ELR (cell line): ENCODE measurements at places on chromosomes 6 and 20.

DNA sequence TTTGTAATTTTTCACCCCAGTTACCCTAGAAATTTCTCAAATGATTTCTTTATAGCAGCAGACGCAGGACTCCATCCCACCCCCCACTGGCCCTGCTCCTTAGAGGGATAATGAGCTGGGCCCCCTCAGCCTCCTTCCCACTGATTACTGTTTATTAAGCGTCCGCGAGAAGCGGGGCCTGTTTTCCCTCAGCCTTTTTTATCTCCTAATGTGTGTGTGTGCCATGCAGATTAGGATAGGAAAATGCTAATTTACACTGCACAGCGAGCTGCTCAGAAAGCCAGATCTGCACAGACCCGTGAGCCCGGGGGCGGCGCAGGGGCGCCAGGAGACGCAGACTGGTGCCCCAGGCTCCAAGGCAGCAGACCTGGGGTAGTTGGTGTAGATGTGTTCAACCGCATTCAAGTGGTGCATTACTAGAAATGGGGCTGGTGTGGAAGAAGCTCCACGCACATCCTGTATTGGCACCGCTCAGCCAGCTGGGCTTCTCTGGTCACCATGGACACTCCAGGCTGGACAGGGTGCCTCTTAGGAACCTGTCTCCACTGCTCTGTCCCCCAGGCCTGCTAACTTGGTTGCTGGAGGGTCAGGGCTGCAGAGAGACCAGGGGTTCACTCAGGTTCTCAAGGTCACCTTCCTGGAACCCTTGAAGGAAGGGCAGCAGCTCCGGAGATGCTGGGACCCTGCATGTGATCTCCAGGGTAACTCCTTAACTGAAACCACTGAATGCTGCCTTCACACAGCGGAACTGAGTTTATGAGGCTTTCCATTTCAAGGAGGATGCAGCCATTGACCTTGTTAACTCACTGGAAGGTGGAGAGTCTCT lies 256.3 kb downstream of the ERMARD start:
- DNase-seq = no peak

GRCh38 chr6:45200510-45200909 lies 127.6 kb upstream of the RUNX2 start:
- no peak for DNase-seq

DNA sequence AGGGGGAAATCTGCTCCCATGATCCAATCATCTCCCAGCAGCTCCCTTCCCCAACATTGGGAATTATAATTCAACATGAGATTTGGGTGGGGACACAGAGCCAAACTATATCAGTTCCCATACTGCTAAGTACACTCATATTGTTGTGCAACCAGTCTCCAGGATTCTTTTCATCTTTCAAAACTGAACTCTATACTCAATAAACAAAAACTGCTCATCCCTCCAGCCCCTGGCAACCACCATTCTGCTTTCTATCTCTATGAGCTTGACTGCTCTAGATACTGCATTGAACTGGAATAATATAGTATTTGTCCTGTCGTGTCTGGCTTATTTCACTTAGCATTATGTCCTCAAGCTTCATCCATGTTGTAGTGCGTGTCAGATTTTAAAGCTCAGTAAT lies 42.9 kb downstream of the STX11 start:
- no peak for DNase-seq

DNA sequence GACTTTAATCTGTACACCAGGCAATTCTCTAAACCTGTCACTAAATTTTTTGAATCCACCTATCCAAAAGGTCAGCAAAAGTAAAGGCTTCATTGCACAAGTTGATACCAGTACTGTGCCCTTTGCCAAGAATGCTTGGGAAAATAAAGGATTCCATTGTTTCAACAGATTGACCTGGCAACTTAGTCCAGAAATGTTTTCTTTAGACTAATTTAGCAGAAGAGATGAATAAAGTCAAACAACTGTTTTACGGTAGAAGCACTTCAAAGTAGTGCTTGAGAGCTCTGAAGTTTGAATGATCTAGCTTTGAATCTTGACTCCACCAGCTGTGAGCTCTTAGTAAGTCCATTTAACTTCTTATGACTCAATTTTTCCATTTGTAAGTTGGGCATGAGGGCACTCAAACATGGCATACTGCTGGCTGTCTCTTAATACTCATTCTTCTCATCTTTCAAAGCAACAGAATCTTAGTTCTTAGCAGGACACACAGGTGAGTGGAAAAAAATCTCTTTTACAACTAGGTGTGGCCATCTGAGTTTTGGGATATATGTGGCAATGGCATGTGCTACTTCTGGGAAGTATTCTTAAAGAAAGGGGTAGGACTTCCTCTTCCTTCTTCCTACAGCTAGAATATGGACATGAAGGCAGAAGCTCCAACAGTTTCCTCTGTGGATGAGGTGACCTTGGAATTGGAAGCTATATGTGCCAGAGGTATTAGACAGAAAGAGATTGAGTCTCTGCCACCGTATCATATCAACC lies 55.9 kb upstream of the LOC128125822 start:
- DNase-seq = no peak

GRCh38 chr6:107144014-107144413 lies 28.7 kb upstream of the BEND3 start:
- DNase-seq = no peak

GRCh38 chr20:44496976-44497375 lies 21.3 kb downstream of the TTPAL start:
- DNase-seq = peak; percentile 100

DNA sequence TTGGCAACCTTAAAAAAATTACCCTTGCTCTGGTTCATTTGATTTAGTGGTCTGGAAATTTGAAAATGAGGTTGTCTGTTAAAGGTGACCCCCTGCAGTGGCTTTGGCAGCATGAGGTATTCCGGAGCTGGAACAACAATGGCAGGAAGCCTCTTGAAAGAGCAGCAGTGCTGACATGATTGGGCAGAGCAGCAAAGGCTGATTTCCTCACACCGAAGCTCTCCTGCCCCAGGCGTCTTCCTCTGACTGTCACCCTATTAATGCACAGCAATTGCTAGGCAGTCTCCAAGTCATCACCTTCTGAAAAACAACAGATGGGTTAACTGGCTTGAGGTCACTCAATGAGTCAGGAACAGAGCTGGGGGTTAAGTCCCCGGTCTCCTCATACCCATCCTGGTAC lies 241.8 kb upstream of the MMS22L start:
- DNase-seq = peak; percentile 49

GRCh38 chr20:36455972-36456625 lies 85.2 kb upstream of the MYL9 start:
- no peak for DNase-seq

DNA sequence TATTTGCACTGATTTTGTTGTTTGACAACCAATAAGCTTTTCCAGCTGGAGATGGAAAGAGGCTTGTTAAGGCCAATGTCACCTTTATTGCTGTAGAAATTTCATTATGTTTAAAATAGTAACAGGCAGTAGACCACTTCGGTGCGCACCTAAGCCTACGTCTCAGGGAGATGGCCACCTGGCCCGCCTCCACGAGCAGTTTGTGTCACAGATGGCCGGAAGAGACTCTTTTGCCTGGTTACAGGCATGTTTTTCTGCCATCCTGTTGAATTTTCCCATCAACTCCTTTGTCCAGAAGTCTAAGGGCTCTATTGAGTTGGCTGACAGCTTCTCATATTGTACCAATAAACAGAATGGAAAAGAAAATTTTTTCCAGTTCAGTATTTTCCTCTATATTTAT lies 51.0 kb downstream of the SLC9A8 start:
- DNase-seq = no peak

DNA sequence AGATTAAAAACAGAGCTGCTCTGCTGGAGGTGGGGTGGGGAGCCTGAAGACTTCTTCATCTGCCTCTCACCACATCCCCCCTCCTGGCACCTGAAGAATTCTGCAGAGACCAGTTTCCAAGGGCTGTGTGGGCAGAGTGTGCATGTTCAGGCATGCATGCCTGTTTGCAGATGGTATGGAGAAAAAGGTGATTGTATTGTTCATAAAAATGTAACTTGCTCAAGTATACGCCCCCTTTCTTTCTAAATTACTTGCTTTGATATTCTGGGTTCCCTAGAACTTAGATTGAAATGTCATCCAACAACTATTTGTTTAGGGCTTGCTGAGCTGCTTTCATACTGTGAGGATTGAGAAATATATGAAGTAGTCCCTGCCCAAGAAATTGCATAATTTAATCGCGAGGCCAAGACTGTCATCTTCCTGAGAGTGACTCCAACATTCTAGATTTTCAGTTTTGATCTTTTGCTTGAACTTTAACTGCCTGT lies 83.6 kb downstream of the LCA5 start:
- no peak for DNase-seq

DNA sequence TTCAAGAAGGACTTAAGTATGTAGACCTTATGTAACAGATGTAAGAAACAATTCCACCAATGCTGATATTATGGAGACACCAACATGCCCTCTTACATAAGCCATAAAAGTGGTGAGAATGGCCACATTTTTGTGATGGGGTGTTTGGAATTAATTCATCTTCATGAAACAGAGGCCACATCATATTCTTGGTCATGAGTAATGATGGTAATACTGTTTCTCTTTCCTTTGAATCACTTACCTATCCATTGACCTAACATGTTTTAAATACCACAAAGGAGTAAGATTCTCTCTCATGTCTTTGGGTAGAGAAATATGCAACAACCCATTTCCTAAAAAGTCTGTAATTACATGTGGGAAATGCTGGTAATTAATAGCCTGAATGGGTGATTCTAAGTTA lies 545.4 kb upstream of the FLRT3 start:
- no peak for DNase-seq

GRCh38 chr6:152572338-152573088 lies 64.6 kb downstream of the SYNE1 start:
- DNase-seq = no peak

DNA sequence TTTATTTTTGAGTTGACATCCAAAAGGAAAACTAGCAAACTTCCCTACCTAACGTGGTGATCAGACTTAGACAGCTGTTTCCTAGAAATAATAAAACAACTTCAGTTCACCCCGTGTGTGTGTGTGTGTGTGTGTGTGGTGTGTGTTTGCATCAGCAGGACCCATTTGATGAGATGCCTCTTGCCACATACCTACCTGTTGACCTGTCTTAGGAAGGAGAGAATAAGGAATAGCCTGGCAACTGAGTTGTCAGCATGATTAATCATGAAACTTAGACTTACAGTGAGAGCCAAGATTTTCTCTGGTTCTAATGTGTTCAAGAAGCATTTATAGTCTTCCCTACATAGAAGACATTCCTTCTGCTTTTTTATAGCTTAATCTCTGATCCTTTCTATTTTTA lies 16.1 kb upstream of the PBOV1 start:
- DNase-seq = no peak

DNA sequence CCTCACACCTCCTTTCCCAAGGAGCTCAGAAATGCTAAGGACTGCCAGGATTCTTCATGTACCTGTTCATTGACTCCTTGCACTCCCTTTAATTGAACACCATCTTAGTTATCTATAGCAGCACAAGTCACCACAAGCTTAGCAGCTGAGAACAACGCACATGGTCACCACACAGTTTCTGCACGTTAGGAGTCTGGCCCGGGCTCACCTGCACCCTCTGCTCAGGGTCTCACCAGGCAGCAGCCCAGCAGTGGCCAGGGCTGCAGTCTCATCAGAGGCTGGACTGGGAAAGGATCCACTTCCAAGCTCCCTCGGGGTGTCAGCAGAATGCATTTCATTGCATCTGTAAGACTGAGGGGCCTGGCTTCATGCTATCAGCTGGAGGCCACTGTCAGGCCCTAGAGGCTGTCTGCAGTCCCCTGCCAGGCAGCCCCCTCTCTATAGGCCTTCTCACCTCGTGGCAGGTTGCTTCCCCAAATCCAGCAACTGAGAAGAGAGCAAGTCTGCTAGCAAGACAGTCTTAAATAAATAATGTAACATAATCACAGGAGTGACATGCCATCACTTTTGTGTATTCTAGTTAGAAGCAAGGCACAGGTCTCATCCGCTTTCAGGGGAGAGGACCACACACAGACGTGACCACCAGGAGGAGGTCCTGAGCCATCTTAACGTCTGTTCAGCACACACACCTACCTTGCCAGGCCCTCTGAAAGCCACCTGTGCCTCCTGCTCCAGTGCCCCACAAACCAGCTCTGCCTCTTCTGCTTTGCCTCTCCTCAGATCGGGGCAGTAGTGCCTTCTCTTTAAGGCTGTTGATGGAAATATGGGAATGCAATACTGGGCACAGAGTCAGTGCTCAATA lies 165.2 kb upstream of the CST7 start:
- peak; percentile 6 for DNase-seq

GRCh38 chr6:2852514-2852855 lies 10.8 kb upstream of the SERPINB1 start:
- no peak for DNase-seq

DNA sequence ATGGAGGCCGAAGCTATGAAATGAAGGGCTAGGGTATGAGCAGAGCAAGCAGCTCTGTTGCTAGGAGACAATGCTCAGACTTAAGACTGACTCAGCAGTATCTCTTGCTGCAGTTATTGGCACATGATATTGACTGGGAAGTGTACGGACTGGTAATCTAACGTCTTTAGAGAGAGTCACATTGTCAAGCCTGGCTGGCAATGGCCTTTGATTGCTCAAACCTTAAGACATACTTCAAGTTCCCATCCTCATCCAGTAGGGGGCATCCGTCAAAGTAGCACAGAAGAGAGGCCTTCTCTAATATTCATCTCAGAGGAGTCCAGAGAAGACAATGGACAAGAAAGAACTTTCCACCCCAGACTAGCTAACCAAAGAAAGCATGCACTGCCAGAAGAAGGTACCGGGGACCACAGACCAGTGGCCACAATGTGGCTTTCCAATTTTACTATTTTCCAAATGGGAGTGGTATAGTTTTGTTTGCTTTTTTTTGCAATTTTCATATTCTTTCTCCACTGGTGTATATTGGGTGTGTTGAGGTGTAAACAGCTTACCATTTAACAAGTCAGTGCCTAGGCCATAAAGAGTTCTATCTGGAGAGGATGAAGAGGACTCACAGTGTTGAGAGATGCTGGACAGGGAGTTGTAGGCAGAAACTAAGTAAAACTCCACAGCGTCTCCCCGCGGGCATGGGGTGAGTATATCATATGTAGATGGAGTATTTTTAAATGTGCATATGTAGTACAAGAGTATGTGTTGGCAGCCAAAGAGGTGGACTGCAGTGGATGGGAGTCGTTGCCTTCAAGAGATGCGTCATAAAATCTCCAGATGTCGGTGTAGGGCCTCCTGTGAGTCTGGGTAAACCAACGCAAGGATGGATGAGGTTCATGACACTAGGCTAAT lies 36.7 kb downstream of the LRFN2 start:
- DNase-seq = peak; percentile 67

- DNase-seq = no peak
These were observed 37.9 kb downstream of the SCML4 start for GRCh38 chr6:107786179-107786578.

GRCh38 chr20:9629831-9630230 lies 115.4 kb downstream of the LAMP5 start:
- DNase-seq = no peak
